HTR-8/SVneo (cell line): ENCODE measurements at places on chromosomes 4 and X.

DNA sequence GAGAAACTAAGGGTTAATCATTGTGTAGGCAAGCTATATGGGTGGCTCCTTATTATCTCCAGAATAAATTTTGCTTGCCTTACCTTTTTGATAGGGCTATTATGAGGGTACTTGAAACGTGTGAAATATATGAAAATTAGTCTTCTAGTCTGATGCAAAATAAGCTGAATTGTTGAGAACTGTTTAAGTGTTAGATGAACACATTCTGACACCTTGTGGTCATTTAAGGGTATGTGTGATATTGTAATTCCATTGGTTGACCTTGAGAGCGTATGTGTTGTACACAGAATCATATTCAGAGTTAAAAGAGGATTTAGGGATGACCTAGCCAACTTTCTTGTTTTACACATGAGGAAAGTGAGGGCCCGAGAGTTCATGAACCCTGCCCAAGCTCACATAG, 44.6 kb upstream of the LINC00632 start:
- DNase-seq: no peak

DNA sequence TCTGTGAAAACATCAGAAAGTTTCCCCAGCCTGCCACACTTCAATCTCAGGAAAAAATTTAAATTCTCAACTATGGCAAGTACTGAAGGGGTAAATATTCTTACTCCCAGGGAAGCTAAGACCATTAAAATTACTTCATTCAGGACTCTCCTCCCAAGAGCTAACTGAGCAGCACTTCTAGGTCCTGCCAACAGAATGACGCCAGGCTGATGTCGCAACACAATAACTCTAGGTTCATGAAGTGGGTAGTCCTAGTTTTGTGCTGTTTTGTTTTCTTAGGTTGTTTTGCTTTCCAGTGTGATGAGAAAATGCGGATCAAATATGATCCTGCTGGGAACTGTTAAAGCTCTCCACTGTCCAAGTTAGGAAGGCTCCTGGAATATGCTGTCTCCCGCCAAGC, 180.0 kb downstream of the NKX6-1 start:
- no peak for DNase-seq

DNA sequence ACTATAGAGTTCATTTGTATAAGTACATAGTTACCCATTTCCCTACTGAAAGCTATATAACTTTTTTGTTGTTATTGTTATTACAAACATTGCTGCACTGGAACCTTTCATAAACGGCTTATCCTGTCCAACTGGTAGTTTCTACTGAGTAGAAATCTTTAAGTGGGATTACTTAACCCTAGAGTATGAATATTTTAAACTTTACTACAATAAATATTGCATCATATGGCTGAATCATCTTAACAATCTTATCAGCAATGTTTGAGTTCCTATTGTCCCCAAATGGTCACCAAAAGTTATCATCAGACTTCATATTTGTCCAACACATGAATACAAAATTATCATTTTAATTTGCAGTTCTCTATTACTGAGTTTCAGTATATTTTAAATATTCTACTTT, 40.5 kb downstream of the LCORL start:
- no peak for DNase-seq

DNA sequence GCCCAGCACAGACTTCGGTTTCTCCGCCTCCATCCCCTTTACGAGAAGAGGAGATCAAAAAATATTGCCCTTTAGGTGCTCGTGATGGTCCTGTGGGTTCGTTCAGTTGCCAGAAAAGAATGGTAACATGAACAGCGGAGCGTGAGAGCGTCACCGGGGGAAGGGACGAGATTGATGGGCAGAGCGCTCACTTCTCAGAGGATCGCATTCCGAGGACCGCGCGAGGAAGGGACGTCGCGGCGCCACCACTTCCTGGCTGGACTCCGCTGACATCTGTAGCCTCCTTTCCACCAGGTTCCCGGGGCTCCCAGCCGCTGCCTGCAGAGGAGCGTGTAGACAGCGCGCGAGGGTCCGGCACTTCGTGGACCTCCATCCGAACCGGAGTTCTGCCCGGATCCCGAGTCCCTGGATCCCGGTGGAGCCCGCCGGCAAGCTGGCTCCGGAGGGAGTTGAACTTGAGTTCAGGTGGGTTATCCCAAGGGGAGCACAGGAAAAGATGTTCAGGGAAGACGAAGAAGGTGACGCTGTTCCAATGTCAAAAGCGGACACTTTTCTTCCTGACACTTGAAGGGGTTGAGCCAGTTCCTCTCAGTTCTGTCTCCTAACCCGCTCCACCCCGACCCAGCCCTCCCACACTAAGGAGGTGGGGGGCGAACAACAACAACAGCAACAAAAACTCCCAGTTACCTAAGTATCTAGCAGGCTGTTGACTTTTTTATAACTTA, 484 bp downstream of the GALNTL6 start:
- DNase-seq: peak; percentile 3

GRCh38 chrX:21438792-21439191, 64.6 kb downstream of the CNKSR2 start:
- DNase-seq: no peak

- no peak for DNase-seq
Observed at GRCh38 chr4:72152731-72153130, 120.9 kb downstream of the NPFFR2 start.

DNA sequence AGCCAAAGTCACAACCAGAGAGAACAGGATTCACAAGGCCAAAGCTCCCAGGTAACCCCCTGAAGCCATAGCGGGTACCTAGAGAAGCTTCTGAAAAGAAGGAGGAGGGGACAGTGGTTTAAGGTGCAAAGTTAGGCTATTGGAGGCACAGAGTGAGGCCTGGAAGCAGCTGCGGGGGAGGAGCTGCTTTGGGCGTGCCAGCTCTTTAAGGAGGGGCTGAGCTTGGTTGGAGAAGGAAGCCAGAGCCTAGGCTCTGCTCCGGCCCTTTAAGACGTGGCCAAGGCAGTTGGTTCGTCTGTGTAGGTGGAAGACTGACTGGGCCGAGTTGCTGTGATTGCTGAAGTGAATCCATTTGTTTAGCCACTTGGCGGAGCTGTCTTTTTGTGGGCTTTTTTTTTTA, 1.5 kb downstream of the KLF8 start:
- no peak for DNase-seq

DNA sequence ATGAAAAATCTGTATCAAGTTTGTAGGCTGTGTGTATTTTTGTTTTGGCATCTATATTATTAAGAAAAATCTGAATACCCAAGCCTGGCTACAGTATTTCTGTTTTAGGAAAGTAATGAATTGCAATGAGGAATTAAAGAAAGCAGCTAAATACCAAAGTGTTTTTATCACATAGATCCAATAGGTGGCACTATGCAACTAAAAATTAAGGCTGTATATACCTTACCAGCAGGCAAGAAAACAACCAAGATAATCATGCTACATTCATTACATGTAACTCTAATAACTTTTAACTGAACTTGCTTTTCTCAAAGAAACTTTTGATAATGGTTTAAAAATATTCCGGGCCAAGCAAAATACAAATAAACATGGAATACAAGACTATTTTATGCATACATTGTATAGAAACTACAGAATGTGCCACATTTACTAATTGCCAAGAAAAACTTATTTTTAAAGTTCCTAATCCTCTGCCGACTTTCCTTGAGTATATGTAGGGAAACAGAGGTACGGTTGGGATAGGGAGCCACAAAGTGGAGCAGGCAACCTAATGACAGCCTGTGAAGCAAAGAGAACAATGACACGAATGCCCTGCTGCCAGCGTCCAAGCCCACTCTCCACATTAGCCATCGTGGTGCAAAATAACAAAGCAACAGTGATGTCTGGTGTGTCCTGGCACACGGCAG, 63.7 kb downstream of the SEC24D start:
- DNase-seq: peak; percentile 31

- DNase-seq: no peak
Observed at GRCh38 chr4:41144812-41145211, 69.5 kb downstream of the APBB2 start.

GRCh38 chrX:108068121-108068520, 23.2 kb downstream of the PSMD10 start:
- no peak for DNase-seq

- DNase-seq: no peak
Observed at GRCh38 chr4:73945674-73946449, 36.0 kb downstream of the PF4 start.

GRCh38 chr4:150145090-150145945, 67.1 kb downstream of the DCLK2 start:
- DNase-seq: no peak

DNA sequence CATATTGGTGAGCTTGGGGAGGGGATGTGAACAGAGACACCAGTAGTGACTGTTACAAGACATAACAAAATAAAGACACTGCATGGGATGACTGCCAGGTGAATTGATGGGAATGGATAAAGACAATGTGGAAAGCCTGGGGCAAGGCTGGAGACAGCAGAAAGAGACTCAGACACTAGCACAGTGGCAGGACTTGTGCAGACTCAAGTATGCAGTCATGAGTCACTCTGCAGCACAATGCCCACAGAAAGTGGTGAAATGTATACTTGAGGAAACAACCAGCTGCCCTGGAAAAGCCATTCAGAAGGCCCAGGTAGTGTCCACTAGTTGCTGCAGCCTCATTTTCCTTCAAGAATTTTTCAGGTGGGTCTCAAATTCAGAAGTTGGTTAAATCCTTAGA, 452.3 kb downstream of the MID1IP1 start:
- no peak for DNase-seq

GRCh38 chr4:8854016-8854415, 17.6 kb downstream of the HMX1 start:
- DNase-seq: no peak

GRCh38 chr4:172982151-172982590, 186.4 kb upstream of the GALNT7 start:
- peak; percentile 53 for DNase-seq

DNA sequence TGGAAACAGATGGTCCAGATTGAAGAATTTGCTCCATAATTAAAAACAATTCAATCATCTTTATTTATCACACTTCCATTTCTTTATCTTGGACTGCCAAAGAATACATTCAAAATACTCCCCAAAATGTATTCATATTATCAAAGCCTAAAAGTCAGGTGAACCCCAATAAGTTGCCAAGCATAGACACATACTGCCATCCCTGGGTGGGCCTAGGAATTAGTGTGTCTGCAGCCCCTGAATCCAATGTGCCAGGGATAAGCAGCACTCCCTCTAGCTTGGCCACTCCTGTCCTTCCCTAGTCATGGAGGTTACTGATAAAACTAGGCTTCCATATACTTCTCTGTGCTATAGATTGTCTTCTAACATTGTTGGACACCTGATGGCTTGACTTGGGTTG, 199.9 kb downstream of the TENM3 start:
- no peak for DNase-seq

GRCh38 chr4:15004739-15005301, 2.5 kb downstream of the CPEB2 start:
- DNase-seq: peak; percentile 18

- no peak for DNase-seq
Observed at GRCh38 chrX:38620623-38621022, 59.3 kb downstream of the TSPAN7 start.

GRCh38 chrX:103730796-103731493, 20.2 kb downstream of the TMEM31 start:
- DNase-seq: no peak

GRCh38 chr4:123405267-123405865, 8.8 kb downstream of the SPRY1 start:
- DNase-seq: no peak

GRCh38 chrX:43682726-43683125, 26.6 kb downstream of the MAOA start:
- DNase-seq: no peak

DNA sequence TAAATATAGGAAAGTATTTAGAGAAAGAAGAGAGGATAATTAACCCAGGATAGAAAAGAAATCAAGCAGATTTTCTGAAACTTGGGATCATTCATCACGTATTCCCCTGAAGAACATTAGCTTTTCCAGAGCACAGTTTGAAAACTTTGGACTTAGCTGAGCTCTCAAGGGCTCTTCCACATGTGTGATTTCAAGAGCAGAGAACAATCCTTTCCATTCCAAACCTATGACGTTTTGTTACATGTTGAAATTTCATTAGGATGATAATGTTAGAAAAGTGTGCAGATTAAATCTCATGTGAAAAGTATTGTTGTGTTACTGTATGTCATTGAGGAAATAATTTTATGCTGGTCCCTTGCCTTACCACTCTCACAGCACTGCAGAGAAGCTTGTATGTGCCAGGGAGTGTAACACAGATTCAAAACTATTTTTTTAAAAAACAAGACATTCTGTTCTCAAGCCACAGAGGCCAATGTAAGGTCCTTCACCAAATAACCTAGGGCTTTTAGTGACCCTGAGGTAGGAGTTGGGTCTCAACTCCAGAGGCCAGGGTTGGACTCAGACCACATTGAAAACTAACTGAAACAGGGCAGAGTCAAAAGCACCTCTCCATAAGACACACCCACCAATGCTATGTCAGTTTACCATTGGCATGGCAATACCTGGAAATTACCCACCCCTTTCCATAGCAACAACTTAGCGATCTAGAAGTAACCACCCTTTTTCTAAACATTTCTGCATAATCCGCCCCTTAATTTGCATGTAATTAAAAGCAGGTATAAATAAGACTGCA, 141.3 kb downstream of the ANXA5 start:
- DNase-seq: no peak
